ENCODE measurements at places on chromosomes 2 and 18. TPM values are rescaled to one million over a fixed set of nuclear protein-coding genes. Genes with fewer than 3 reads are reported as not detected.

DNA sequence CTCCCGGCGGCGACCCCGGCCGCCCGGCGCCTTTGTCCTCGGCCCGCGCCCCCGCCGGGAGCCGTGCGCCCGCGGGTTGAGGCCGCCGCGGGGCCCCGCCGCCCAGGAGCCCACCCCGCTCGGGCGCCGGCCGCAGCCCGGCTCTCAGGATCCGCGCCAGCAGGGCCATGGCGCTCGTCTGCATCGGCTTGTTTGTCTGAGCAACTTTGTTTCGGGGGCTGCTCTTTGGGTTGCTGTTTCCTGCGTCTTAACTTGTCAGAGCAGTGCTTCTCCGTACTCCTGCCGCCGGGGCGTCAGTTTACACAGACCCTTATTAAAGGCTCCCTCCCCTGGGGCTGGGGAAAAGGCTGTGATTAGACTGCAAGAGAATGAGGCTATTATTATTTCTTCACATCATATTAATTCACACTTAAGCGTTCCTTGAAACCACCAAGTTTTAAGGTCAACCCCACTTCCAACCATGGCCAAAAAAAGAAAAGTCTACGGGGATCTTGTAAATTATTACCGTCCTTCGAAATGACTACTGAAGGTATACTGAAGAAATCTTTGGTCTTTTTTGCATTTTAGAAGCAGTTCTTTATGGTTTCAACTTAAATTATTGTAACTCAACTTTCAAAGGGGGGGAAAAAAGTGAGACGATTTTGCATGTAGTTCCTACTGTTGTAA, at the start of gene CYP27C1:
TSS of gene CYP27C1 (minus strand) at position 198 of the 666 bp plus-strand sequence. CDS start at position 169, 29 bp downstream.
- DNase-seq = no peak

DNA sequence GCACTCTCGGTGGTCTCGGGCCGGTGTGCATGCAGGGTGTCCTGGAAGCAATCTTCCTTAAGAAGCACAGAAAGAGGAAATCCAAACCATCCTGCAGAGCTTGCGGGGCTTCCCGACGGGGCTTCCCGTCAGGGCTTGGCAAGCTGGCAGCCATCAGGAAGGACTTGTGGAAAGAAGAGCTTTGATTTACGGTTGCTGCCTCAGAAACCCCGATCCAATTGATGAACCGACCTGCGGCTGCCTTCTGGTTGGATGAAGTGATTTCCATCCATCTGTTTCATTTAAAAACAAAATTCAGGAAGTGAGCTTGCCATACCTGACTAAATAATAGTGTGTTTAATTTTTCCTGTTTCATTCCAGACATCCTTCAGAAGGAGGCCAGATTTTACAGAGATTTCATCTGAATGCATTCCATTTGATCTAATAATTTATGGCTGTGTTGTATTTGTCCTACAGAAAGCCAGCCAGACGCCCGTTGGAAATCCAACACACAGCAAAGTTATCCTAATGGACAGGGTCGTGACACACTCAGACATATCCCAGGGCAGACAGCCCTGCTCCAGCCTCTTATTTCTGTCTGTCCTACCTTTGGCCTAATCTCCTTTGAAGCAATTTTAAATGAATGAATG, 141.3 kb downstream of the SEPTIN10 start:
- no peak for DNase-seq

- DNase-seq = no peak
Observed at GRCh38 chr18:7923105-7923504, 356.0 kb downstream of the PTPRM start.

GRCh38 chr2:188811522-188811921, 162.7 kb upstream of the COL3A1 start:
- DNase-seq = no peak

DNA sequence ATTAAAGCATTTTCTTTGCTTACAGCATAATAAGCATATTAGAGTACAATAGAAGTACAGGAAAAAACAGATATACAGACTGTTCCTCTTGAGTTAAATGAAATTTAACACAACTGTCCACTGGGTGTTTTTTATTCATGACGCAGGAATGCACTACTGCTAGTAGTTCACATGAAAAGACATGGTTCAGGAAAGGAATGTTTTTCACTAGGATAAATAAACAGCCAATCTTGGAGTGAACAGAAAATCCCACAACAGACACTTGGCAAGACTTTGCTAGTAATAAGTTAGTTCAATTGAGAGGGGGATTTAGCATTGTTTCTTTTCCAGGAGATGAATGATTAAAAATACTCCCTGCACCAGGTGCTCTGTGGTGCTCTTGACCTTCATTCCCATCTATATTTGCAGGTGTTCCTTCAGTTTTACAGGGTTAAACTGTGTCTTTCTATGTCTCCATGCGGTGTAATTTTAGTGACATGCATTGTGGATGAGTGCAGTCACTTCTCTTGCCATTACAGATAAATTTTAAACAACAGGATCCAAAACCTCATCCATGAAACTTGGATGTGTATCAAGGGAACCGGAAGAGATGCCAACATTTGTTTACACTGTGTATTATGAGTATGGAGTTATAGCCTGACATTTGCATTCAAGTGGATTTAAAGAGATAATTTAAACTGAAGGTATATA, 796.6 kb downstream of the DSC3 start:
- DNase-seq = no peak

- DNase-seq = no peak
Observed at GRCh38 chr2:8482432-8482831, 199.4 kb upstream of the ID2 start.

DNA sequence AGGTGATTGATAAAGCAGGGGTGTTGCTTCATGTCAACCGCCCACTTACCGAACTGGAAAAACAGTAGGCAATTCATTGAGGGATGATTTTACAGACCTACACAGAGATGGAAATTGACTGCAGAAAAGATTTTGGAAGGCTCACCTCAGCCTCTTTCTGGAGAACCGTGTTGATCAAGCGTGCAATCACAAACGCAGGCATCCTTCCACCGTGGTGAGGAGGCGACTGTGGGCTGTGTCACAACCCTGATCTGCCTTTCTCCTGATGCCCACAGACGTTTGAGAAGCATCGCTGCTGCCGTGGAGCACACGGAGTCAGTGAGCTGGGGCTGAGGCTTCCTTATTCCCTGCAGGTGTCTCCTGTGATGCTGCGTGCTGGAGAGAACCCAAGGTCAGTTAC, 132.0 kb downstream of the TMEM18 start:
- no peak for DNase-seq

GRCh38 chr2:239908744-239909143, 116.4 kb downstream of the NDUFA10 start:
- no peak for DNase-seq

- DNase-seq = no peak
Observed at GRCh38 chr2:72827966-72828646, 2.3 kb upstream of the EXOC6B start.

DNA sequence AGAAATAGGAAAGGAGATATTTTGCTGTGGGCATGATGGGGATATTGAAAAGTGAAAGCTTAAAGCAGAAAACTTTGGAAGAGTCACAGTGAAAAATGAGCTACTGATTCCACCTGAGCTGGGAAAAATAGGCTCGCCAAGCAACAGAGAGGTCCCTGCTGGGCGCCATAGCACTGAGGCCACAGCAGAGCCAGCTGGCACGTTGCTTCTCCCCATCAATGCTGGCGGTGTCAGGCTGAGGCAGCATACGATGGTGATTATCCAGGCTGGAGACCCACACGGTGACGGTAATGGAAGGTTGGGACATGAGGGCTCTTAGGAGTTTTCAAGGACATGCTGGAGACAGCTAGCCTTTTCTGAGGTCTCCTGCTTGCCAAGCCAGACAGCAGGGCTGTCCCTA, 25.8 kb upstream of the DTNB start:
- DNase-seq = no peak

GRCh38 chr2:188050726-188051125, 240.9 kb upstream of the GULP1 start:
- no peak for DNase-seq

PROC gene
- not detected for total RNA-seq

AOX1 gene
- 0.05 TPM for total RNA-seq

IL1R1 gene
- total RNA-seq = 6.8 TPM

ITGA6 gene
- total RNA-seq = 3.4 TPM
